Activated CD4-positive, alpha-beta T cell treated with anti-CD3 and anti-CD28 coated beads for 4 hours (primary cell): ENCODE measurements at places on chromosomes 5 and 9.

GRCh38 chr9:127509955-127510299 is 58.6 kb downstream of the LRSAM1 start:
- DNase-seq, result no peak

DNA sequence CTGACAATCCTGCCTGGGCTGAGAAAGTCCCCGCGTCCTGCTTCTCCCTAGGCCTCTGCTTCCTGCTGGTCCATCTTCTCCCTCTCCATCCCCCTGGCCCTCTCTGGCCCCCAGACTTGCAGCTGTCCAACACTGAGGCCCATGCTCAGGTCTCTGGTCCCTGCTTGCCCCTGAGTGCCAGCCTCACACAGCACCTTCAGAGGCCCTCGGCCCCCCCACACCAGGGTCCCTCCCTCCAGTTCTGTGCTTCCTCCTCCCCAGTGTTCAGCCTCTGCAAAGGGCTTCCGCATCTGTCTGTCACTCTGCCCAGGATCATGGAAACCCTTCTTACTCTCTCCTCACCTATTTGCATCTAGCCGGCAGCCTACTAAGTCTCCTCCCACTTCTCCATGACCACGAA is 62.4 kb upstream of the CTSL start:
- DNase-seq, result no peak

GRCh38 chr9:123478967-123479602 is 123.1 kb downstream of the CRB2 start:
- DNase-seq, result no peak

DNA sequence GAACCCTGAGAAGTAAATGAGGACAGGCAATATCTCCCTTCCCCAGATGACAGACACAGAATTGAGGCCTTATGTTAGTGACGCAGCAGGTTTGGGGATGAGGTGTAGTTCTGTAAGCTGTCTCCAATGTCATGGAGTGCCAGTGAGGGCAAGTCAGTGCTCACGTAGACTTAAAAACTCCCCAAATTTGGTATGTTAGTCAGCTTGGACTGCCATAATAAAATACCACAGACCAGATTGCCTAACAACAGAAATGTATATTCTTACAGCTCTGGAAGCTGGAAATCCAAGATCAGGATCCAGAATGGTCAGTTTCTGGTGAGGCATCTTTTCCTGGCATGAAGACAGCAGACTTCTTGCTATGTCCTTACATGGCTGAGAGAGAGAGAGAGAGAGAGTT is 14.9 kb downstream of the FOXI1 start:
- no peak for DNase-seq

DNA sequence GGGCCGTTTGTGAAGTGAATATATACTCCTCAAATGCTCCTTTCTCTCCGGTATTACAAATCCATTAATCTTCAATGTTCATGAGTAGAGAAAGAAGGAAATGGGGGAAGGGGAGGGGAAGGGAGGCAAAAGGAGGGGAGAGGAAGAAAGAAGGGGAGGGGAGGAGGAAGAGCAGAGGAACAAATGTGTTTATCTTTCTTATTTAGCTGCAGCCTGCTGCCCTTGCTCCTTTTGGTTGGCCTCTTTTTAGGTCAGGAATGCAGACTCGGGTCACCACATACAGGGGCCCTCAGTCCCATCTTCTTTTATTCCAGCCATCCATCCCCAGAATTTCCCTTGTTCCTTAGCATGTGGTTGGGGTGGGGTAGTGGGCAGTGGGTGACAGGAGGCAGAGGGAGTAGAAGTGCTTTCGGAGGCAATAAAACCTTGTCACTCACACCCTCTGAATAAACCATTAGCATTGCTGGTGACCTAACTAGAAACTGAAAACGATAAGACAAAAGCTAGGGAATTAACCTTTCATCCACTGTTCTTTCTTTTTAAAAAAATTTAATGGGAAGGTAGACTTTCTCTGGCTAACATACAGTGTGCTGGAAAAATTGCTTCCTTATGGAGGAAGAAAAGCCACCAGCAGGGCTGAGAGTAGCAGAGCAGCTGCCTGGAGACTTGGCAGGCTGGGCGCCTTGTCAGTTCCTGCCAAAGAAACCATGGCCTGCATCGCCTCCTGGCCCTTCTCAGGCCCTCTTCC is 16.8 kb upstream of the PRLR start:
- no peak for DNase-seq

DNA sequence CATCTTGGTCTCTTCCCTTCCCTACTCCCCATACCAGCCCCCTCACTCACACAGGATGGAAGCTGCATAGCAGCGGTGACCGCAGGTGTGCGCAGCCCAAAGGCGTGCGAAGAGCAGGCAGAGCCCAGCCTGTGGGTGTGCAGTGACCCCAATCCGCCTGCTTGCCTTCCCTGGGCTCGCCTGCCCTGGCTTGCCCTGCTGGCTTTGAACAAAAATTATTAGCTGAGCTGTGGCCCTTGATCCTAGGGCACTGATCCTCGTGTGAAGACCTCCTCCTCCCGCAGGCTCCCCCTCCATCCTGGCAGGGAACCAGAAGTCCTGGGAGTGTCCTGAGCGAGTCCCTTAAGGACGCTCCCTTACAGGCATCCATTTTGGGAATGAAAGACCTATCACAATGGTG is 31.9 kb downstream of the MORN5 start:
- no peak for DNase-seq

- DNase-seq, result no peak
These were observed 117.3 kb downstream of the TTLL11 start for GRCh38 chr9:121975801-121976277.

DNA sequence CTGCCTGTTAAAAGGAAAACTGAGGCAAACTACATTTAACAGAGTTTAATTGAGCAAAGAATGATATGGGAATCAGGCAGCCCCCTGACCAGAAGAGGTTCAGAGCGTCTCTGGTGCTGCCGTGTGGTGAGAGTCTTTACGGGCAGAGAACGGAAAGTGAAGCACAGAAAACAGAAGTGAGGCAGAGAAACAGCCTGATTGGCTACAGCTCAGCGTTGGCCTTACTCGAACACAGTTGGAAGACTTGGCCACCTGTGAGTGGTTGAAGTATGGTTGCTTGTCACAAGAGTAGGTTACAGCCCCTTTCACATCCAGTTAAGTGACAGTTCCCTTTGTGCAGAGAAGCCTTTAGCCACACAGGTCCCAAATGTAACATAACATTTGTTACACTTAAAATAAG is 16.9 kb upstream of the FBP1 start:
- peak; percentile 19 for DNase-seq

- peak; percentile 58 for DNase-seq
These were observed 148.4 kb downstream of the MAPKAP1 start for GRCh38 chr9:125558453-125559092.

DNA sequence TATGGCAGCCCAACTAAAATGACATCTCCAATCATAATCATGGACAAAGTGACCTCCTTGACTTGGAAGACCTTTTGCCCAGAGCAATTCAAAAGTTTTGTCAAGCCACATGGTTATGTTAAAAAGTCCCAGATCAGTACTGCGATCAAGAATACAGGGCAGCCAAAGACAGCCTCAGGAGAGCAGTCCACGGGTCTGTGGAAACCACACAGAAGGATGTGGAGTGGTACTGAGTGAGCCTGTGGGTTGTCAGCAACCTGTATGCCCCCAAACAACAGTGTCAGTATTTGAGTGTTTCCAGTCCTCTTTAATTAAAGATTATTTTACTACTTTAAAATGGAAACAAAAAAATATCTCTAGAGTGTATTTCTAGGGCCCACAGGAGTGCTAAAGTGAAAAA is 345.4 kb upstream of the EFNA5 start:
- DNase-seq, result no peak
